ENCODE measurements at places on chromosomes 13 and 19. TPM values are rescaled to one million over a fixed set of nuclear protein-coding genes. Genes with fewer than 3 reads are reported as not detected.

The HRC gene
- not detected for total RNA-seq

DNA sequence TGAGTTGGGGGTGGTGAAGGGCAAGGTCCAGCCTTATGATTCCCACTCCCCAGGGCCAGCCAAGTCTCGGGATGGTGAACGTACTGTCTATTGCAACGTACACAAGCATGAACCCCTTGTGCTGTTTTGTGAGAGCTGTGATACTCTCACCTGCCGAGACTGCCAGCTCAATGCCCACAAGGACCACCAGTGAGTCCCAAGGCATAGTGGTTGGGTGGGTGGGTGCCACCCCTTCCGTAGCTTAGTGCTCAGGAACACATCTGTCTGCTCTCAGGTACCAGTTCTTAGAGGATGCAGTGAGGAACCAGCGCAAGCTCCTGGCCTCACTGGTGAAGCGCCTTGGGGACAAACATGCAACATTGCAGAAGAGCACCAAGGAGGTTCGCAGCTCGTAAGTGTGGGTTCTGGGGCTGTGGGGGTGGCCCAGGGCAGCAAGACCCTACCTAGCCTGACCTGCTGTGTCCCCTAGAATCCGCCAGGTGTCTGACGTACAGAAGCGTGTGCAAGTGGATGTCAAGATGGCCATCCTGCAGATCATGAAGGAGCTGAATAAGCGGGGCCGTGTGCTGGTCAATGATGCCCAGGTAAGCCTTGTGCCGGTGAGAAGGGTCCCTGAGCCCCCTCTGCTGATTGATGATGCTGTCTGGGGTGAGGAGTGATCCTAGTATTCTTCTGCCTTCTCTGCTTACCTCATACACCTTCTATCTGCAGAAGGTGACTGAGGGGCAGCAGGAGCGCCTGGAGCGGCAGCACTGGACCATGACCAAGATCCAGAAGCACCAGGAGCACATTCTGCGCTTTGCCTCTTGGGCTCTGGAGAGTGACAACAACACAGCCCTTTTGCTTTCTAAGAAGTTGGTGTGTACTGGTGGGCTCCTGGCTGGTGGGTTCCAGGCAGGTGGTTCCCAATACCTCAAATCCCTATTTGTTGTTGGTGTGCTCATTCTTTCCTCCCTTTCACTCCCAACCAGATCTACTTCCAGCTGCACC lies 3.8 kb downstream of the TRIM28 start:
- H3K4me3 ChIP-seq = no peak overlapping the region
- no peaks in the 10 kb centered on the region for H3K27me3 ChIP-seq
- H3K27ac ChIP-seq = peak overlapping the region; percentile 51
- DNase-seq = no peak
- peaks cover 73% of the 10 kb centered on the region for H3K36me3 ChIP-seq
- peaks cover 37% of the 10 kb centered on the region for H3K4me1 ChIP-seq

The TRMT1 gene
- 96.1 TPM for total RNA-seq

- H3K4me3 ChIP-seq = no peak overlapping the region
- DNase-seq = no peak
- H3K27me3 ChIP-seq = peaks cover 12% of the 10 kb centered on the region
- H3K27ac ChIP-seq = no peak overlapping the region
Measured at GRCh38 chr13:24134231-24134630, 26.3 kb upstream of the SPATA13 start.

The ZNF729 gene
- total RNA-seq = not detected

GRCh38 chr19:5635427-5635826 lies 12.5 kb downstream of the SAFB start:
- peaks cover 50% of the 10 kb centered on the region for H3K4me1 ChIP-seq
- H3K36me3 ChIP-seq = peaks cover 38% of the 10 kb centered on the region
- H3K4me3 ChIP-seq = no peak overlapping the region
- no peak overlapping the region for H3K27ac ChIP-seq

DNA sequence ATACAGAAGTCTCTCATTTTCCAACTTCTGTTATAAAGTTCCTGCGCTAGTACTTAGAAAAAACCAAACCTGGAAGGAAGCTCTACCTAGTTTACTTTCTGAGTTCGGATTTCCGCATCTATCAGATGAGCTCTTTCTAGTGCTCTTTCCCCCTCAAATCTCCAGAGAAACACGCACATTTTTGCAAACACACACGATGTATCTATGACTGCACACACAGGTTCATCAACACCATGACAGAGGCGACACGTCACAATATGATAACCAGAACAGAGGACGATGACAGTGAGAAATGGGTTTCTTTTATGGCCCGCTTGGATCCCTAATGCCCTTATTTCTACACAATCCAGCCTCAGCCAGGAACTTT lies 629 bp upstream of the LRRC63 start:
- H3K27ac ChIP-seq = peak overlapping the region; percentile 87
- H3K4me3 ChIP-seq = peak overlapping the region; percentile 76
- DNase-seq = peak; percentile 61
- H3K36me3 ChIP-seq = no peaks in the 10 kb centered on the region
- peaks cover 23% of the 10 kb centered on the region for H3K4me1 ChIP-seq
- no peaks in the 10 kb centered on the region for H3K27me3 ChIP-seq

DNA sequence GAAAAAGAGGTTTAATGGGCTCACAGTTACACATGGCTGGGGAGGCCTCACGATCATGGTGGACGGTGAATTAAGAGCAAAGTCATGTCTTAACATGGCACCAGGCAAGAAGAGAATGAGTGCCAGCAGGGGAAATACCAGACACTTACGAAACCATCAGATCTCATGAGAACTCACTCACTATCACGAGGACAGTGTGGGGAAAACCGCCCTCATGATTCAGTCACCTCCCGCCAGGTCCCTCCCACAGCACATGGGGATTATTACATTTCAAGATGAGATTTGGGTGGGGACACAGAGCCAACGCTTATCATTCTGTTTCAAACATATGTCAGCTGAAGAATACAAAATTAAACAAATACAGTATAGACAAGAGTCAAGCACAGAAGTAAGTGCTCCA lies 165.1 kb downstream of the PCCA start:
- H3K4me1 ChIP-seq = no peaks in the 10 kb centered on the region
- no peak overlapping the region for H3K27ac ChIP-seq
- DNase-seq = peak; percentile 7
- no peaks in the 10 kb centered on the region for H3K27me3 ChIP-seq
- H3K4me3 ChIP-seq = no peak overlapping the region

DNA sequence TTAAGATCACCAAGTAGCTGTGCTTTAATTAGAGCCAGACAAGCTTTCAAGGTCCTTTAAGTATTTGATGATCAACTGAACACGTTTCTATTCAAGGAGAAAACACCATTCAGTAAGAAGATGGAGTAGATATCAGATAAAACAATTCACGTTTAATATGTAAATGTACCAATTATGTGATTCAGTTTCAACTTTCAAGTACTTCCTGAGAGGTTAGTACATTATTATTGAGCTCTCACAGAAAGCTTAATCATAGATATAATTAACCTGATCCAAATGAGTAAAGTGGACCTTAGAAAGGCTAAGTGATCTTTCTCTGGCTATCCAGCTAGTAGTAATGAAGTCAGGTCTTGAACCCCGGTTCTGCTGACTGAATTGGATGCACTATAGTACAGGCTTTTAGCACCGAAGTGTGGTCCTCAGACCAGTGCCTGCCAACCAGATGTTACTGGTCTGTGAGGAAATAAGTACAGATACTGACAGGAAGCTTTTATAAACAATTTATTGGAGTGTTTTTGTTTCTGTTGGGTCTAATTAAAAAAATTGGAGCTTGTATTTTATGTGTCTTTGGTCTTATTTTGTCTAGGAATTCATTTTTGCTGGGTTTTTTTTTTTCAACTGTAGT lies 10.2 kb downstream of the CLN5 start:
- peaks cover 46% of the 10 kb centered on the region for H3K36me3 ChIP-seq
- no peaks in the 10 kb centered on the region for H3K27me3 ChIP-seq
- H3K4me3 ChIP-seq = no peak overlapping the region

The TLE2 gene
- 4.7 TPM for total RNA-seq

- H3K4me1 ChIP-seq = no peaks in the 10 kb centered on the region
- no peak overlapping the region for H3K27ac ChIP-seq
- peaks cover 8% of the 10 kb centered on the region for H3K27me3 ChIP-seq
- H3K4me3 ChIP-seq = no peak overlapping the region
- DNase-seq = no peak
Measured at GRCh38 chr13:33426131-33426530, 140.6 kb upstream of the STARD13 start.

GRCh38 chr13:67466569-67466968 lies 236.4 kb upstream of the PCDH9 start:
- H3K4me3 ChIP-seq = no peak overlapping the region
- no peak overlapping the region for H3K27ac ChIP-seq
- no peak for DNase-seq
- no peaks in the 10 kb centered on the region for H3K4me1 ChIP-seq

DNA sequence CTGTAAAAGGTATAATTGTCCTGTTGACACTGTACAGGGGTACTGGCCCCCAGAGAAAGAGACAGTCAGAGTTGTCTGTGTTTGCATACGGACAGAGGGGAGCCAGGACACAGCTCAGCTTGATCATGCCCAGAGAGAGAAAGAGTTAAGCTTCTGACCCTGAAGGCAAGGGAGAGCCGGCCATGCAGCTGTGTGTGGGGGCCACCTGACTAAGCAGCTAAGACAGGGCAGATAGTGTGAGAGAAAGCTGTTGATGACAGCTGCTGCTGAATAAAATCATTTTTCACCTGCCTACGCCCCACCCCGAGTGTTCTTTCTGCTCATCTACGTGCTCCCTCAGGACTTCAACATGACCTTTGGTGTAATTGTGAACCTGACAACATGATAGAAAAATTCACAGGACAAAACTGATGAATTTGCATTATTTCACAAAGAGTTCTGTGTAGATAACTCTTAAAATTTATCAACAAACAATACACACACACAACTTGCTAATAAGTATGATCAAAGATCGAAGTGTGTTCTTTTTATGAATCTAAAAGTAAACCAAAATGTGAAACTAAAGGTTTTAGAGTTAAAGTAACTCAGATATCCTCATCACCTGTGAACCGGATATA lies 1294.3 kb upstream of the ATXN8OS start:
- no peaks in the 10 kb centered on the region for H3K4me1 ChIP-seq
- H3K27me3 ChIP-seq = no peaks in the 10 kb centered on the region
